ENCODE measurements at places on chromosomes 13 and 19. TPM values are rescaled to one million over a fixed set of nuclear protein-coding genes. Genes with fewer than 3 reads are reported as not detected.

GRCh38 chr13:39269004-39269403 is 230.7 kb downstream of the NHLRC3 start:
- H3K27me3 ChIP-seq, result peaks cover 3% of the 10 kb centered on the region
- no peak overlapping the region for H3K27ac ChIP-seq
- H3K4me1 ChIP-seq, result no peaks in the 10 kb centered on the region
- DNase-seq, result no peak
- H3K36me3 ChIP-seq, result no peaks in the 10 kb centered on the region
- H3K4me3 ChIP-seq, result no peak overlapping the region

- no peak overlapping the region for H3K27ac ChIP-seq
- H3K27me3 ChIP-seq, result no peaks in the 10 kb centered on the region
- no peaks in the 10 kb centered on the region for H3K4me1 ChIP-seq
- no peak for DNase-seq
- no peaks in the 10 kb centered on the region for H3K36me3 ChIP-seq
These were observed 726.0 kb downstream of the UQCRFS1 start for GRCh38 chr19:28486926-28487325.

GRCh38 chr13:29760544-29760943 is 89.9 kb downstream of the UBL3 start:
- H3K27ac ChIP-seq, result no peak overlapping the region
- H3K4me1 ChIP-seq, result peaks cover 17% of the 10 kb centered on the region
- H3K27me3 ChIP-seq, result no peaks in the 10 kb centered on the region
- no peak overlapping the region for H3K4me3 ChIP-seq
- H3K36me3 ChIP-seq, result no peaks in the 10 kb centered on the region

DNA sequence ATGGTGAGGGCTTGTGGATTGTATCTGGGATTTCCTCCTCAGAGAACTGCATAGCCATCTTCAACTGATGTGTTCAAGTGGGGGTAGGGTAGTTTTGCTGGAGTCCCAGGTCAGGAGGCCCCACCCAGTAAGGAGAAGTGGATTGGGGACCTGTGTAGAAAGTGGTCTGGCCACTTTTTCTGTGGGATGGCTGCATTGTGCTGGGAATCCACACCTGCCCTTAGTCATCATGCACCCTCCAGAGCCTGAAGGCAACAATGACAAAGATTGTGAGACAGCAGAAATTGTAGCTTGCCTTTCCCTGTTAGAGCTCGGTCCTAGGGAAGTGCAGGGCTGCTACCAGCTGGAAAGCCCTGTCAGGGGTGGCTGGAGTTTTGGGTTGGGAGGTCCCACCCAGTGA is 255.4 kb downstream of the NDFIP2 start:
- DNase-seq, result no peak
- no peaks in the 10 kb centered on the region for H3K36me3 ChIP-seq
- no peak overlapping the region for H3K27ac ChIP-seq
- H3K27me3 ChIP-seq, result no peaks in the 10 kb centered on the region
- peaks cover 4% of the 10 kb centered on the region for H3K4me1 ChIP-seq

DNA sequence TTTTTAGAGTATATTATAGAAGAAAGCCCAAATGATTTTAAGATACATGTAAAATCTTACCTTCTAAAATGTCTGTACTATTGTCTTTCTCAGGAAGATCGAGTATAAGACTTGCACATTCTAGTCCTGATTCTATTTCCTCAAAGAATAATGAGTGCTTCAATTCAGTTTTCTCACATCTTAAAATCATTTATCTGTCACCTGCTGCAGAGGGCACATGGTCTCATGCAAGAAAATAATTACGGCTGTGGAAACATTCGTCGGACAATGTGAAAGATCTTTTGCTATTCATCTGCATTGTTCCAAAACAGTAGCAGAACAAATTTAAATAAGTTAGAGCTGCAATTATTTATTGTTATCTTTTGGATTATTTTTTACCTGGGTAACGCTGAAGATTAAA is 1403.5 kb downstream of the PCDH9 start:
- no peaks in the 10 kb centered on the region for H3K36me3 ChIP-seq
- H3K27ac ChIP-seq, result no peak overlapping the region
- no peak for DNase-seq
- no peaks in the 10 kb centered on the region for H3K4me1 ChIP-seq

DNA sequence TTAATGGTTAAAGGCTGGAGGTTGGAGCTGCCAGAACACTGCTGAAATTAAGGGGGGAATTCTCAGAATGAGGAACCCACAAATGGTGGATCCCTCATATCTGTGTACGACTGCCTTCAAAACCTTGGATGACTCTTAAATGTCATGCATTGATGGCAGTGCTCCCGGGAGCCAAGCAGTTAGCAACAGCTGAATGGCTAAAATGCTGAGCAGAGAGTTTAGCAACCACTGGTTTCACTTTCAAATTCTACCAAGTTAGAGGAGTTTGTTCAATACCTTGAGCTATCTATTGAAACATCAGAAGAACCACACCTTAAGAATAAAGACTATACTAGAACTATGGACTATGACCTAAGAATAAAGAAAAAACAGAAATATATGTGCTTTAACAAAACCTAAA is 41.4 kb downstream of the UQCRFS1 start:
- no peaks in the 10 kb centered on the region for H3K4me1 ChIP-seq
- H3K36me3 ChIP-seq, result no peaks in the 10 kb centered on the region
- no peak overlapping the region for H3K4me3 ChIP-seq
- no peak for DNase-seq

GRCh38 chr13:102316732-102317131 is 85.1 kb downstream of the FGF14 start:
- no peak overlapping the region for H3K27ac ChIP-seq
- H3K27me3 ChIP-seq, result no peaks in the 10 kb centered on the region
- no peaks in the 10 kb centered on the region for H3K36me3 ChIP-seq
- DNase-seq, result no peak

GRCh38 chr13:61486496-61486895 is 70.8 kb upstream of the PCDH20 start:
- H3K27me3 ChIP-seq, result no peaks in the 10 kb centered on the region
- H3K4me1 ChIP-seq, result no peaks in the 10 kb centered on the region
- H3K27ac ChIP-seq, result no peak overlapping the region

GRCh38 chr13:108677806-108678205 is 48.4 kb downstream of the MYO16 start:
- H3K27me3 ChIP-seq, result no peaks in the 10 kb centered on the region
- no peaks in the 10 kb centered on the region for H3K4me1 ChIP-seq
- no peaks in the 10 kb centered on the region for H3K36me3 ChIP-seq
- no peak overlapping the region for H3K4me3 ChIP-seq
- H3K27ac ChIP-seq, result no peak overlapping the region

DNA sequence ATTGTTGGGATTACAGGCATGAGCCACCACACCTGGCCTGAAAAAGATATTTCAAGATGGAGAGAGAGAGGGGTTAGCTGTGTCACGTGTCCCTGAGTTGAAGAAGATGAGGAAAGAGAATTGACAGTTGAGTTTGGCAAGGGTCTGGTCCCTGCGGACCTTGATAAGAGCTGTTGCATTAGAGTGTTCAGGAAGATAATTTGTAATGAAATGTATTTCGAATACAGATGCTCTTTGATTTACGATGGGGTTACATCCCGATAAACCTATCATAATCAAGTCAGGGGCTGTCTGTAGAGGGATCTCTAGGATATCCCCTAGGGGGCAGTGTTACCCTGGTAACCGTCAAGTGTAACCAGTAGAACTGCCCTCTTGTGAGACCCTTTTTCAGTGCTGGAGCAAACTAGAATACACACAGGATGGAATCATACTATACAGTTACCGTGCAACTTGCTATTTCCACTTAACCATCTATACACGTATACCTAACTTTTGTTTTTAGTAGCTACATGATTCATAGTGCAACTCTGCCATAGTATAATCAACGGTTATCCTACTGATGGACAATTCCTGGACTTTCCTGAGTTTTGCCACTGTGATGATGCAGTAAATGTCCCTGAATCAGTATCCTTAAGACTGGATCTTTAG is 1.5 kb upstream of the ELOF1 start:
- no peaks in the 10 kb centered on the region for H3K27me3 ChIP-seq
- peaks cover 21% of the 10 kb centered on the region for H3K4me1 ChIP-seq
- peak overlapping the region; percentile 28 for H3K4me3 ChIP-seq
- H3K27ac ChIP-seq, result no peak overlapping the region
- H3K36me3 ChIP-seq, result peaks cover under 1% of the 10 kb centered on the region
- peak; percentile 88 for DNase-seq

DNA sequence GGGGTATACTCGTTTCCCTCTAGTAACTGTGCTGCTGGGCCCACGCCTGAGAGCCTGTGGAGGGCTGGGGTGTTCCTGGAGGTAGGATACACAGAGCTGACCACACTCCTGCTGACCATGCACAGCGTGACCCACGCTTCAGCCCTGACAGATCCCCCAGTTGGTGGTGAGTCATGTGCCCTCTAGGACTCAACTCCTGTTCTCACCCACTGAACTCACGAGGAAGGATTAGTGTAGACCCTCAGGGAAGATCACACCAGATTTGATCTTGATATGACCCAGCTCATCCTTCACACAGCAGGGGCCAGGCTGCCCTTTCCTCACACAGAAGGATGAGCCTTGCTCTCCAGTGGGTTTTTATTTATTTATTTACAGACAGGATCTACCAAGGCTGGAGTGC is 13.3 kb upstream of the ACP7 start:
- no peak overlapping the region for H3K4me3 ChIP-seq
- H3K27ac ChIP-seq, result no peak overlapping the region
- DNase-seq, result peak; percentile 78
- H3K27me3 ChIP-seq, result no peaks in the 10 kb centered on the region

The KLK6 gene
- not detected for total RNA-seq

The HAUS8 gene
- total RNA-seq, result 1.8 TPM

The MISP gene
- 0.59 TPM for total RNA-seq

The PLEKHJ1 gene
- 43.4 TPM for total RNA-seq
